ENCODE measurements at places on chromosomes 12 and 14. TPM values are rescaled to one million over a fixed set of nuclear protein-coding genes. Genes with fewer than 3 reads are reported as not detected.
A peak's percentile ranks its signal among the peaks of the same experiment; 100 is the strongest.

The TAS2R42 gene
- 0.71 TPM for total RNA-seq

The PPP1R36 gene
- 22.4 TPM for total RNA-seq

The SLC41A2 gene
- 31.6 TPM for total RNA-seq

The CNTN1 gene
- 24.1 TPM for total RNA-seq

The TCL1A gene
- total RNA-seq = 14.1 TPM

The CLEC14A gene
- total RNA-seq = 7.9 TPM

The TROAP gene
- total RNA-seq = 22.8 TPM

DNA sequence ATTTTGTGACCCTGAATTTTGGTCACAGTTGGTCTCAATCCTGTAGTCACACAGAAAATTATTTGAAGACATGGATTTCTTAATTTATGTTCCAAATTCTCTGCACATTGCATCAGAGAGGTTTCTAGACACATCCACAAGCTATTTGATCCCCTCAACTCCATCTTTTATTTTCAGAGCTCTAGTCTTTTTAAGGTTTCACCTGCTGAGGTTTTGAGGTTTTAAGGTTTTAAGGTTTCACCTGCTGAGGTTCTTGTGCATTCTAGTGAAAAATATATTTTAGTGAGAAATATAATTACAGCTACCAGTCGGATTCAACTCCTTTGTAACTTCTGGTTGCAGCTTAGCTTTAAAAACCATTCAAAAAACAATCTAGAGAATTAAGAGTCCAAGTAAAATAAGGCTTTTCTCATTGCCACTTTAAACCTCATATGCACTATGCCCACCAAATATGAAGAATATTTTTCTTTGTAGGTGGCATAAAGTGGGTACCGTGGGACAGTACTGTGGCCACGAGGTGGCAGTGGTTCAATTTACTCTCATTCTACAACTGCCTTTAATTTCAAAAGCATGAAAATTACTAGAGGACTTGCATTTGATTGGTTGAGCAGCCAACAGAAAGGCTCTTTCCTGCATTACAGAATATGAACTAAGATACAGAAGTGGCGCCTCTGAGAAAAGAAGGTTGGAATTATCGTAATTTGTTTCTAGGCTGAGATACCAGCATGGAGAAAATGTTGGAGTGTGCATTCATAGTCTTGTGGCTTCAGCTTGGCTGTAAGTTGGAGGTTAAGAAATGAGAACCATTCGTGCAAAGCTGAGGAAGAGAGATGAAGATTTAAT is 366.5 kb upstream of the OR4E1 start:
- no peaks in the 10 kb centered on the region for H3K4me1 ChIP-seq
- no peaks in the 10 kb centered on the region for H3K36me3 ChIP-seq
- no peak overlapping the region for H3K4me3 ChIP-seq
- H3K27ac ChIP-seq = no peak overlapping the region

DNA sequence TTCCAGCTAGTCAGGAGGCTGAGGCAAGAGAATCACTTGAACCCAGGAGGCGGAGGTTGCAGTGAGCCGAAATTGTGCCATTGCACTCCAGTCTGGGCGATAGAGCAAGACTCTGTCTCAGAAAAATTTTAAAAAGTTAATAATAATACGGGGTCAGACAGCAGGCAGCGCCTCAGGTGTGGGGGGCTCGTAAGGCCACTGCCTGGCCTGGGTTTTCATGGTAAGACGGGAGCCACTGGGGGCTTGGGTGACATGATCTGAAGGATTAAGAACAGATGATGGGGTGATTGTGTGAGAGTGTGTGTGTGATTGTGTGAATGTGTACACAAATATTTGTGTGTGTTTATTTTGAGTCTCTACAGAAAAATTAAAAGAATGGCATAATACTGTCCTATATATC is 23.6 kb downstream of the BCL7A start:
- H3K4me1 ChIP-seq = no peaks in the 10 kb centered on the region
- H3K27ac ChIP-seq = no peak overlapping the region
- no peaks in the 10 kb centered on the region for H3K27me3 ChIP-seq
- no peak for DNase-seq

DNA sequence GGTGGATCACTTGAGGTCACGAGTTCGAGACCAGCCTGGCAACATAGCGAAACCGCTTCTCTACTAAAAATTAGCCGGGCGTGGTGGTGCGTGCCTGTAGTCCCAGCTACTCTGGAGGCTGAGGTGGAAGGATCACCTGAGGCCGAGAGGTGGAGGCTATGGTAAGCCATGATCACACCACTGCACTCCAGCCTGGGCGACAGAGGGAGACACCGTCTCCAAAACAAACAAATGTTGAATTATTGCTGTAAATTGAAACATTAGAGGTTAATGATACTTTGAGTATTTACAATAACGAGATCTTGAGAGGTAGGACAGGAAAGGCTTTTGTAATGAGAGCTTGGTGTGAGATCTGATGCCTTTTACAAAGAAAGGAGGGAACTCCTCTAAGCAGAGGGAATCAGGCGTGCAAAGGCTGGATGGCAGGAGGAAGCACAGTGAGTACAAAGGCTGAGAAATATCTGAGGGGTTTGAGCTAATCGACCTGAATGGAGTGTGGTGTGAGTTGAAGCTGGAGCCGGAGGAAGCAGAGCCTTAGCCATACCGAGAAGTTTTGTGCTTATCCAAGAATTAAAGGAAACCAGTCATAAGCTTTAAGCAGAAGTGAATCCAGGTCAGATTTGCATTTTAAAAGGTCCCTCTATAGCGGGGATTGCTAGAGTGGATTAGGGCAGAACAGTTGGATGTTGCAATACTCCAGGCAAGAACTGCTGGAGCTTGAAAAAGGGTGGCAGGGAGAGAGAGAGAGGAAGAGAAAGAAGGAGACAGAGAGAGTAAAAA is 1.1 kb downstream of the RHNO1 start:
- peaks cover 11% of the 10 kb centered on the region for H3K4me1 ChIP-seq
- no peaks in the 10 kb centered on the region for H3K36me3 ChIP-seq
- peak overlapping the region; percentile 89 for H3K27ac ChIP-seq
- no peak for DNase-seq
- peak overlapping the region; percentile 85 for H3K4me3 ChIP-seq

DNA sequence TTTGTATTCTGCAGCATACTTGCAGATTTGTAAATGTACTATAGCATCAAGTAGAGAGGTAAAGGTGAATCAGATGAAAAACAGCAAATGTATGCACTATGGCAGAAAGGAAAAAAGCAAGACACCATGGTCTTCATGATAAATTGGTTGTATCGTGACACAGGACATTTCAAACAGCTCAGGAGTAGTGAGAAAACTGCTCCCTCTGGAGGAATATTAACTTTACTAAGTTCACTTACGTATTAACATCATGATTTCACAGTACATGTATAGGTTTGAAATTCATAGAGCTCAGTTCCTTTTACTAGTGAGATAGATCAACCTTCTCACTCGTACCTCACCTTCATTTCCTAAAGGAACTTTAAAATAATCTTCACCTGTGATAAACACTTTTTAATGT is 6.5 kb downstream of the MBIP start:
- H3K27me3 ChIP-seq = no peaks in the 10 kb centered on the region
- peaks cover 3% of the 10 kb centered on the region for H3K36me3 ChIP-seq
- H3K4me1 ChIP-seq = peaks cover 6% of the 10 kb centered on the region
- H3K4me3 ChIP-seq = no peak overlapping the region
- no peak overlapping the region for H3K27ac ChIP-seq

DNA sequence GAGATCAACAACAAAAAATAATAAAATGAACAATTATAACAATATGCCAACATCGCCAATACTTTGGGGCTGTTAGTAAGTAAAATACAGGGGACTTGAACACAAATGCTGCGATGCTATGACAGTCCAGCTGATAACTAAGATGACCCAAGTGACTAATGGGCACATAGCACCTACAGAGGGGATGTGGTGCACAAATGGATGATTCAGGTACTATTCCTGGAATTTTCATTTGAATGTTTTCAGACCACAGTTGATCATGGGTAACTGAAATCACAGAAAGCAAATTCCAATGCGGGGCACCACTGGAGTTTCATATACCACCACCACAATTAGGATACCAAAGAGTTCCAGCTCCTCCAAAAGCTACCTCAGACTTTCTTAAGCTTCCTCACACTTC is 82.9 kb downstream of the RCOR1 start:
- H3K27me3 ChIP-seq = no peaks in the 10 kb centered on the region
- no peaks in the 10 kb centered on the region for H3K36me3 ChIP-seq
- H3K4me3 ChIP-seq = no peak overlapping the region
- peaks cover 2% of the 10 kb centered on the region for H3K4me1 ChIP-seq
- no peak overlapping the region for H3K27ac ChIP-seq

GRCh38 chr14:77601846-77602619 is 14.4 kb downstream of the SPTLC2 start:
- DNase-seq = no peak
- no peak overlapping the region for H3K4me3 ChIP-seq
- no peaks in the 10 kb centered on the region for H3K27me3 ChIP-seq
- peaks cover 10% of the 10 kb centered on the region for H3K4me1 ChIP-seq

- no peak overlapping the region for H3K27ac ChIP-seq
- peaks cover 18% of the 10 kb centered on the region for H3K4me1 ChIP-seq
- DNase-seq = no peak
- no peaks in the 10 kb centered on the region for H3K27me3 ChIP-seq
Observed at GRCh38 chr14:69910871-69911270, 31.7 kb downstream of the SMOC1 start.

- H3K27ac ChIP-seq = peak overlapping the region; percentile 40
- DNase-seq = no peak
- no peaks in the 10 kb centered on the region for H3K27me3 ChIP-seq
- H3K4me3 ChIP-seq = no peak overlapping the region
- no peaks in the 10 kb centered on the region for H3K36me3 ChIP-seq
Observed at GRCh38 chr12:54368025-54368708, 3.9 kb upstream of the GPR84 start.
